HCT116 (cell line): ENCODE measurements at places on chromosomes 7 and 10.
A peak's percentile ranks its signal among the peaks of the same experiment; 100 is the strongest.

DNA sequence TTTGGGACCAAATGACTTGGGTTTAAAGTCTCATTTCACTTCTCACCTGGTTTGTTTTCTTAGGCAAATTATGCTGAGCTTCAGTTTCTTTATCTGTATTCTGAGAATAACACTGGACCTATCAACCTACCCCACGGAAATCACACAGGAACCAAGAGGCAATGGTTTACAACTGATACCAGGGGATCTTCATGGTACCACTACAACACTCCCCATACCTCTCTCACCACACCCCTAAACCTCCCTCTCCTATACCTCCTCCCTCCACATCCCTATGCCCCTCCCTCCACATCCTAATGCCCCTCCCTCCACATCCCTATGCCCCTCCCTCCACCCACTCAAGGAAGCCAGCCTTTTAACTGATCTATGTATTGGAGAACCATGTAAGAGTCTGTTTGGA lies 9.9 kb downstream of the FAM204A start:
- no peak for DNase-seq

DNA sequence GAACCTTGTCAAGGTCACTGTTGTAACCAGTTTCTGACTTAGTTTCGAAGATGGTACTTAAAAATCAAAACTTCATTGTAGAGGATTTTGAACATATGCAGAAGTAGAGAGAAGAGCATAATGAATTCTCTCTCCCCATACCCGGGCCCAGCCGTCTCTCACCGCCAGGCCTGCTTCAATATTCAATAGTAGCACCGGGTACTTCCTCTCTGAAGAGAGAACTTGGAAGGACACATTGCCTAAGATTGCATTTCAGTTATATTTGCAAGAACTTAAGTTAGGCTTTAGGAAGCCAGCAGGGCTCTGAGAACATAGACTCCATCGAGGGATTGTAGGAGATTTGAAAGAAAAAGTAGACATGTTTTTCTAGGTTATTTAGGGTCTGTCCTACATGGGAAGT lies 19.1 kb downstream of the LMTK2 start:
- no peak for DNase-seq

- DNase-seq: no peak
Observed at GRCh38 chr7:157514746-157515145, 177.9 kb downstream of the DNAJB6 start.

DNA sequence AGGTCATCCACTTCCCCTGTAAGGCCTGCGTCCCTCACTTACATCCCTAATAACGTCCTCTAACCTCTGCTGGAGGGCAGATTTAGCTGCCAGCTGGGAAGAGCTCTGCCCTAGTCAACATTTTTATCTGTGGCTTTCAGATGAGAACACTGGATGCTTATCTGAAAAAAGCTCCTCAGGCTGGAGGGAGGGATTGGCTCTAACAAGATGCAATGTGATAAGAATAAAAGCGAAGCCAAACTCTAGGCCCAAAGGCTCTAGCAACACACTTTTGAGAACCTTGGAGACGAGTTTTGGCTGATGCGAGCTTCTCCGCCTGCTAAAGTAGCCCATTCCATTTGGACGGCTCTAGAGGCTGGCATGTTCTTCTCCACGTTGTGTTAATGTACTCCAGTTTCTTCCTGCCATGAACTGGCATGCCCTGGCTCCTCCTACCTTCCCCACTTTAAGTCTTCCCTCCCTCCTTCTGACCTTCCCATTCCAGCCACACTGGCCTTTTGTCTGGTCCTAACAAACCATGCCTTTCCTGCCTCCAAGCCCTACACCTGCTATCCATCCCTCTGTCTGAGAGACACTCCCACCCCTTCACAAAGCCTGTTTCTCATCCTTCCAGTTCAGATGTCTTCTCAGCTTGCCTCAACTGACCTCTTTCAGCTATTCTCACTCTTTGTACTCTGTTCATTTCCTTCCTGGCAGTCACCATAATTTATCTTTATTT lies 62.5 kb upstream of the ATRNL1 start:
- no peak for DNase-seq

GRCh38 chr10:33347211-33347610 lies 12.7 kb upstream of the NRP1 start:
- DNase-seq: no peak

GRCh38 chr10:112956631-112957350 lies 6.7 kb downstream of the TCF7L2 start:
- no peak for DNase-seq

- DNase-seq: no peak
Observed at GRCh38 chr10:10819206-10819856, 198.3 kb upstream of the CELF2 start.

- no peak for DNase-seq
Observed at GRCh38 chr7:5580714-5581395, 157.2 kb upstream of the TNRC18 start.

GRCh38 chr10:110951381-110951780 lies 32.0 kb downstream of the SHOC2 start:
- DNase-seq: no peak

DNA sequence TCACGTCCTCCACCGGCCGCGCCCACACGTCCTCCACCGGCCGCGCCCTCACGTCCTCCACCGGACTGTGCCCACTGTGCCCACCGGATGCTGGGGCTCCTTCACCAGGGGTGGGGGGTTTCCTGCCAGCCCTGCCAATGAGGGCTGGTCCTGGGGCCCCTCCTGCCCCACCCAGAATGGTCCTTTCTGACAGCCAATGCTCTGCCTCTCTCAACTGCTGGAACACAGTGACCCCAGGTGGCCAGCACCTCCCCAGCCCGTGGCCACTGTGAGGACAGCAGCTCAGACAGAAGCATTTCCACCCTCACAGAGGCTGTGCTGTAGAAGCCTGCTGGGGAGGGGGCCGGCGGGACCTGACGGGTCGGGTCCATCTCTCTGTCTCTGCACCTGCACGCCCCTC lies 90.1 kb upstream of the DNAAF5 start:
- DNase-seq: peak; percentile 65

GRCh38 chr7:30197438-30197837 lies 62.7 kb downstream of the MTURN start:
- no peak for DNase-seq

GRCh38 chr7:158741294-158741666 lies 36.7 kb upstream of the NCAPG2 start:
- no peak for DNase-seq

GRCh38 chr7:25994433-25994994 lies 157.5 kb upstream of the NFE2L3 start:
- DNase-seq: no peak

GRCh38 chr10:49257154-49257553 lies 41.8 kb upstream of the C10orf71 start:
- DNase-seq: no peak

GRCh38 chr7:35250941-35251340 lies 3.0 kb downstream of the TBX20 start:
- DNase-seq: no peak

- peak; percentile 91 for DNase-seq
Observed at GRCh38 chr7:47786557-47787248, 161.6 kb downstream of the PKD1L1 start.
